8988T (cell line): ENCODE measurements at places on chromosomes 2 and 18.

- no peak for DNase-seq
Measured at GRCh38 chr2:233389601-233390125, 35.4 kb downstream of the DGKD start.

DNA sequence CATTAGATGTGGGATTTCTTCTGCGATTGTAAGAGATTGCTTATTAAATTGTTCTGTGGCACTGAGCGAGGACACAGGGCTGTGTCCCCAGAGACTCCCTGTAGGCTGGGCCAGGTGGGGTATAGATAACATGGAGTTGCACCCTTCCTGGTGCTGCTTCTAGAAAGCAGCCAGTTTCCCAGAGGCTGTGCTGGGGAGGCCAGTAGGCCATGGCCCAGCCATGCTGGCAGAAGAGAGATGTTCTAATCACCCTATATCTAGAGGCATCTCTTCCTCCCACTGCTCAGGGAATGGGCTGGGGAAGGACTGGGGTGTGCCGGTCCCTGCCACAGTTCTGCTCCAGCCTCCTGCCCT is 66.9 kb downstream of the HS1BP3 start:
- DNase-seq, result no peak

DNA sequence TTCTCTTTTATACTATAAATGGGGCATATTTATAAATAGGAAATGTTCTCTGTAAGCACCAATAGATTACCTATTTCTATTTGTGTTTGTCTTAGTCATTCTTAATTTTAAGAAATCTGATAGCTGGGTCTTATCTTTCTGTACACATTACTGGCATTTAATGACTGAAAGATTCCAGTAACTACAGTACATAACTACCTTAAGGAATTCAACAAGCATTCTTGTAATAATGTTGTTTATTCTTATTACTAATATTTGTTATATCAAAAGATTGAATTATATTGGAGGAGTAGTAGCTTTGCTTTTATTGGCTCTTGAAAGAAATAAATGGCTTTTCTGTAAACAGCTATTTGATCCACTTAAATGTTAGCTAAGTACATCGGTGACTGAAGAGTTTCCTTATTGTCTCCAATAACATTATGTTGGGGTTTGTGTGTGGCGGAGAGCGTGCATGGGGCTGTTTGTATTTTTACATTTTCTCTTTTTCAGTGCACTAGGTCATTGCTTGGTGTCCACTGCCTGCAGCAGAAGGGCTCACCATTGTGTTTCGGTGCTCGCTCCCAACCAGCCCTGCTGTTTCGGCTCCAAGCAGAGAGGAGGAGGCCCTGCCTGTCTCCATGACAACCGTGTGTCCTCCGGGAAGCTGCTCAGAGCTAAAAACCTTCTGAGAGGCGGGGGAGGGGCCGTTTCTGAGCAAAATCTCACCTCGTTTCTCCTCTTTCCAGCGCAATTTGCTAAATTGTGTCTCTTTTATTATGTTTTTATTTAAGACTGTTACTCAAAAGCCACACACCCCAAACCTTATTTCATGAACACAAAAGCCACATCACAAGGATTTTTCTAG is 112.5 kb upstream of the SLC38A11 start:
- DNase-seq, result no peak

DNA sequence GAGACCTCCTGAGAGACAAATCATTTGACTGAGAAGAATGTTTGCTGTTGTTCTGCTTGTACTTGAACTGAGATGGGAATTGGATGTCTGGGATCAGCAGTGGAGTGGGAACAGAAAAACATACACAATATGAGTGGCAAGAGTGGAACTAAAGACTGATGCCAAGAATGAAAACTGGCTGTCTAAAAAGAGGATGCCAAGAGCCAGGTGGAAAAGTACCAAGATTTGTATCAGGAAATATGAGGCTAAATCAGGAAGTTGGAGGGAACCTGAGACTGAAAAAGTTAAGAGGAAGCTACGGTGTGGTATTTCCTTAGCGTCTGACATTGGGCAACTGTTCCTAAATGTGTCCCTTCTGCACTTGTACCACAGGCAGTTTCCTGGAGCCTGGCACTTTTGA is 440.9 kb upstream of the CELF4 start:
- no peak for DNase-seq

DNA sequence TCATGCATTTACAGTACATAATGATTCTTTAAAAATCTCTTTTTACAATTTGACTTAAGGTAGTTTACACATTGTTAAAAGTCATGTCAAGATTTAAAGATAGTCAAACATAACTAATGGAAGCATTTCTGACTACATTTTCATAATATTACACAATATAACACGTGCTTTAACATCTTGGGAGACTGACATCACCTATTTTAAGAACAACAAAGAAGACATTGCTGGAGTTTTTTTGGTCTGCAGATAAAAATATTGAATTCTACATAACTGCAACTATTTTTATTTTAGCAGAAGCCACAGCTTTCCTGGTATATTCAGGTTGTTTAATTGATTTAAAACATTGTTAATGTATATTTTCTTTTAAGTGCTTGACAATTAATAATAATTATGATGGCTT is 65.7 kb downstream of the UBR3 start:
- no peak for DNase-seq

DNA sequence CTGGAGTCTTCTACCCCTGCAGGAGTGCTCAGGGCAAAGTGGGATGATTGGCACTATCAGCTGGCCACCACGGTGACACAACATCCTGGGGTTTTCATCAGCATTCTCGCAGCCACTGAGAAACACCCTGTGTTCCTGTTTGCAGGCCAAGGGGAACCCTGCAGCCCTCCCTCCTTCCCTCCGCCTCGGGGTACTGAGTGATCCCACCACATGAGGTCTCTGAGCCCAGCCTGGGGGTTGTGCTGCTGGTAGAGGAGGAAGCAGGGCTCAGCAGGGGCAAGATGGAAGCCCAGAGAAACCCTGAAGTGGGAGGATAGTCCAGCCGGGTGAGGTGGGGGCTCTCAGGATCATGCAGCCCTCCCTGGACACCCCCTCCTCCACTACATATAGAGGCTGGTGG is at the start of gene OXER1:
Gene OXER1, minus strand, starts transcription at position 40 of the 400 bp plus-strand sequence. CDS start 73 bp downstream, outside the sequence.
- no peak for DNase-seq
